Calu3 (cell line): ENCODE measurements at places on chromosomes 5 and 9.

- DNase-seq, result no peak
Observed at GRCh38 chr5:172659570-172659908, 18.5 kb downstream of the NEURL1B start.

DNA sequence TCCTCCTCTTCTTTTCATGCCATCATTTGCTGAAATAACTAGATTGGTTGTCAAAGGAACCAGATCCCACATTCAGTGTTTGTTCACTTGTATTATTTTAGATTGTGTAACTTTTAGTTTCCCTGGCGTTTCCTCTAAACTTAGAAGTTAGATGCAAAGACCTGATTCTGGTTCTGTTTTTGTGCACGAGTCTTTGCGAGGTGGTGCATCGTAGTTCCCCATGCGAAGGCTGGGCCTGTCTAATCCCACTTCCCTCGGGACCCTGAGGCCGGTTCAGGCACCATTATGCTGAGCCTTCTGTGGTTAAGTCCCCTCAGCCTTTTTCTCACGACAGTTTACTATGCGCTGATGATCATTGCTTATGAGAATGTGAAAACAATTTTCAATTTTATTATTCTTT lies 219.1 kb upstream of the OTULINL start:
- DNase-seq, result no peak

GRCh38 chr5:74123929-74124328 lies 497.9 kb downstream of the ARHGEF28 start:
- DNase-seq, result no peak

DNA sequence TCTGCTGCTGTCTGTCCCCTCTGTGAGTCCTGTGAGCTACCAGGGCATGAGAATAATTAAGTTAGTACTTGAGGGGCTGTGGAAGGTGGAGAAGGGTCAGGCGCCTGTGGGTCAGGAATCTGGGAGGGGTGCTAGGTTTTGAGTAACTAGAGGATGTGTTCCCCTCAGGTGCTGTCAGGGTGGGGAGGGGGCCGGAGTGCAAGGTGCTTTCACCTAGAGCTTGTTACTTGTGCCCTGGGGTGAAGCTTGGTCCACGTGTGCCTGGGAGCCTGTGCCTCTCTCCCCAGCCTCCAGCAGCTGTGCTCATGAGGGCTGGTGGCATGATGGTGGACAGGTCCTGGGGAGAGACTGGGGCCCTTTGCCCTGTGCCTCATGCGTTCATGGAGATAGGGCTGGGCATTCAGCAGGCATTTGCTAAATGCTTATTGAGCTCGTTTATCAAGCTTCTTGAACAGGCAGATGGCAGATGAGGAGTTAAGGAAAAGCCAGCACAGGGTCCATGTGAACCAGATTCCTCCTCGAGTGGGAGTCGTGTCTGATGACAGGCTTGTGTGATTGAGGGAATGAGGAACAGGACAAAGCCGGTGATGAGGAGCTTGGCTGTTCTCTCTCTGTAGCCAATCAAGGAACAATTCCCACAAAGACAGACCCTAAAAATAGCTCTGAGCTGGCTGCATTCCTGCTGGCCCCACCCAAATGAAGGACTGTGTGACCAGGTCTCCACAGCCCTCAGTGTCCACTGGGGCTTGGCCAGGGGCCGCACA lies 40.9 kb downstream of the CACNA1B start:
- DNase-seq, result peak; percentile 2

- no peak for DNase-seq
Observed at GRCh38 chr5:85345818-85346217, 961.1 kb upstream of the EDIL3 start.

GRCh38 chr9:31700252-31701045 lies 684.0 kb upstream of the ACO1 start:
- no peak for DNase-seq

- DNase-seq, result no peak
Observed at GRCh38 chr5:176878906-176879662, 20.1 kb downstream of the HK3 start.

- no peak for DNase-seq
Observed at GRCh38 chr5:159120446-159120845, 20.7 kb upstream of the EBF1 start.

GRCh38 chr9:112945620-112946208 lies 55.0 kb upstream of the SLC46A2 start:
- DNase-seq, result no peak

- DNase-seq, result no peak
Observed at GRCh38 chr9:14960881-14961280, 50.7 kb upstream of the FREM1 start.

GRCh38 chr5:63878788-63879187 lies 83.5 kb downstream of the HTR1A start:
- no peak for DNase-seq

- DNase-seq, result no peak
Observed at GRCh38 chr9:114591291-114591787, 3.8 kb downstream of the ATP6V1G1 start.

- DNase-seq, result no peak
Observed at GRCh38 chr5:128673000-128673399, 135.0 kb upstream of the FBN2 start.

DNA sequence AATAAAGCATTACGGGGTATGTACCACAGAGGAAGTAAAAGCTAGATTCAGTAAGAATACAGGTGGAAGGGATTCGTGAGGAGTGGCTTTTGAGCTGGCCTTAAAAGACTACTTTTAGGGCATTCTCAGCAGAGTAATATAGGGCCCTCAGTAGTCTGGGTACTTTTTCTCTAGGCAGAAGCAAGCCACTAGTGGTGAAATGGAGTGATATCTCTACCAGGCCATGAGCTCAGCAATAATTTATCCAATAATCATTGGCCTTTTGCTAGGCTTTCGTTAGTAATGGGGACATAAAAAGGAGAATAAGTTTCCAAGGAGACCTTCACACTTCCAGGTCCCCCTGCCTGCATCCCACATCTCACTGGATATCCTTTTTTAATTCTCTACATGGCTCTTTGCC lies 1.7 kb downstream of the POLR3G start:
- no peak for DNase-seq

DNA sequence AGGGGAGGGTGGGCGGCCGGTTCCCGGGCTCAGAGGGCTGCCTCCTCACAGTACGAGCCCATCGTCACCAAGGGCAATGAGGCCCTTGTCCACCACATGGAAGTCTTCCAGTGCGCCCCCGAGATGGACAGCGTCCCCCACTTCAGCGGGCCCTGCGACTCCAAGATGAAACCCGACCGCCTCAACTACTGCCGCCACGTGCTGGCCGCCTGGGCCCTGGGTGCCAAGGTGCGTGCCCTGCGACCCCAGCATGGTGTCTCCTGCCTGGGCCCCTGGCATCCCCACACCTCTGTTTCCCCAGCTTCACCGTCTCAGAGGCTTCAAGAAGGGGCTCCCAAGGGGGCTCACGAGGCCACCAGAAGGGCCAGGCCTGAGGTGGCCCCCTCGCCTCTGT lies 7.2 kb downstream of the DBH start:
- no peak for DNase-seq

GRCh38 chr5:125882061-125882460 lies 541.1 kb upstream of the GRAMD2B start:
- DNase-seq, result no peak

DNA sequence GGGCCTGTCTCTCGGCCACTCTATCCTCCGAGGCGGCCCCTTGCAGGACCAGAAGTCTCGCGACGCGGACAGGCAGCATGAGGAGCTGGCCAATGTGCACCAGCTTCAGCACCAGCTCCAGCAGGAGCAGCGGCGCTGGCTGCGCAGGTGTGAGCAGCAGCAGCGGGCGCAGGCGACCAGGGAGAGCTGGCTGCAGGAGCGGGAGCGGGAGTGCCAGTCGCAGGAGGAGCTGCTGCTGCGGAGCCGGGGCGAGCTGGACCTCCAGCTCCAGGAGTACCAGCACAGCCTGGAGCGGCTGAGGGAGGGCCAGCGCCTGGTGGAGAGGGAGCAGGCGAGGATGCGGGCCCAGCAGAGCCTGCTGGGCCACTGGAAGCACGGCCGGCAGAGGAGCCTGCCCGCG lies 283.5 kb downstream of the ARHGEF28 start:
- DNase-seq, result no peak

DNA sequence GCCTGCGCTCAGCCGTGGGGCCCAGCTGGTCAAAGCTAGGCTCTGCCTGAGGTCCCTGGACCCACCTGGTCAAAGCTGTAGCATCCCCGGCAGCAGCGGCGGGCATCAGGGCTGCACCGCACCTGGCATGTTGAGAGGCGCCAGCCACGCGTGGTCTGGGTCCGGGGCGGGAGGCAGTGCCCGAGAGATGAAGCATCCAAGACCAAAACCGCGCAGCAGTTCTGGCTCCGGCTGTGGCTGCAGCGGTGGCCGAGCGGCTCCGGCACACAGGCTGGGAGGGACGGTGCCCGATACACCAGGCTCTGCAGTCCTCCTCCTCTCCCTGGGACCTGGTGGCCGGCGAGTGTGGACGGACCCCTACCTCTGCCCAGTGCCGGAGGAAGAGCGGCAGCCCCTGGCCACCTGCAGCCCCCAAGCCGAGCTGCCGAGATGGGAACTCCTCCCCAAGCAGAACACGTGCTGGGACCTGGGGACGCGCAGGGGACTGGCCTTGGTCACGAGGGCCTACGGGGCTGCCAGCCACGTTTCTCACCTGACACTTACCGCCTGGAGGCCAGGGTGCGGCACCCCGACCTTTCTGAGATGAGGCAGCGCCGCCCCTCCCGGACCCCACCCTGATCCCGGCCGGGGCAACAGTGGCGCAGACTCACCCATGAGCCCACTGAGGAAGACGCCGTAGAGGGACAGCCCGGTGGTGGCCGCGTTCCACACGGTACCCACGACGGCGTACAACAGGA lies 33.0 kb downstream of the SLC9A3 start:
- no peak for DNase-seq

GRCh38 chr9:7293091-7293490 lies 506.5 kb downstream of the DMAC1 start:
- no peak for DNase-seq

- no peak for DNase-seq
Observed at GRCh38 chr5:147276497-147276896, 41.7 kb downstream of the STK32A start.

- DNase-seq, result no peak
Observed at GRCh38 chr5:91126888-91127287, 256.2 kb downstream of the ARRDC3 start.

- DNase-seq, result no peak
Observed at GRCh38 chr9:78666818-78667414, 370.0 kb downstream of the PSAT1 start.

DNA sequence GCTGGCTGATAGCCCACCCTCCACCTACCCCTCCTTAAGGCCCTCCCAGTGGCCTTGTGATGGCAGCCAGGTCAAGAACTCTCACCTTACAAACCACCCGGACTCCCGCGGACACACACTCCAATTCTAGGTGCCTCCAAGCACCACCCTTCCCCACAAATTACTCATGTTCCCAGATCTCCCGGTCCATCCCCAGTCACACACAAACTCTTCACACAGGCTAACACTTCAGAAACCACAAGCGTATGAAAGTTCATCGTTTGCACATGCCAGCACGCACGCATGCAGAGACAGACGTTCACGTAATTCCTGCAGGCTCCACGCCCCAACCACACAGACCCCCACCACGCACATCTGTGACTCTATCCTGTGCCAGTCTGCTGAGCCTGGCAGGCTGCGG lies 18.0 kb downstream of the NR5A1 start:
- DNase-seq, result no peak

- DNase-seq, result no peak
Observed at GRCh38 chr9:127557466-127557869, 54.6 kb upstream of the STXBP1 start.

- DNase-seq, result peak; percentile 21
Observed at GRCh38 chr5:127254729-127255284, 35.8 kb upstream of the MEGF10 start.

DNA sequence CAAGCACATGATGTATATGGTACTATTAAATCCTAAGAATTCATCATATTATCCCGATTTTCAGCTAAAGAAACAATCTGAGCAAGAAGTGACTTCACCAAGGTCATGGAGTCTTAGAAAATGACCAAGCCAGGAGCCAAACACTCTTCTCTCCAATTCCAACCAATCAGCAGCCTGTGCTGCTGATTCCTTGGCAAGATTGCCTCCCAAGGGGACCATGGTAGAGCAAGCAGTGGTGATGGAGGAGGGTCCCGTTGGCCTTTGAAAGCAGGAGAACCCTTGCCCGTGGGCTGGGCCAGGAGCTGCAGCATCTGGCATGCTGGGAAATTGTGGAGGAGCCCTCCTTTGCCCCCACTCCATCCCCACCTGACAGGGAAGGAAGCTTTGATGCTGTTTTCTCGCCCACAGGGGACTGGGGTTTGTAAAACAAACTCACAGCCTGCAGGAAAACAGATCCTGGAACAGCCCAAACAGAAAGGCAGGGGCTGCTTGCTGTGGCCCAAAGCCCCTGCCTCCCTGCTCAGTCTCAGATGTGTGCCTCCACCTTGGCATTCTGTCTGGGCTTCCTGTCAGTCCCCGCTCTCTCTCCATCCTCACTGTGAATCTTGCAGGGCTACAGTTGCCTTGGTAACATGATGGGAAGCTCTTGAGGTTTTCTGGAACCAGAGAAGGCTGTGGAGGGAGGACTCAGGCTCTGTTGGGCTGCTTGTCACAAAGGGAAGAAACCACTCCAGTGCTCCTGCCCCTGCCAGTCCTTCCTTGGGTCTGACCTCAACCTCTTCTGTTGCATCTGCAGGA lies 70.8 kb upstream of the HSPA9 start:
- no peak for DNase-seq

GRCh38 chr5:112372543-112372942 lies 46.5 kb downstream of the EPB41L4A start:
- DNase-seq, result no peak

DNA sequence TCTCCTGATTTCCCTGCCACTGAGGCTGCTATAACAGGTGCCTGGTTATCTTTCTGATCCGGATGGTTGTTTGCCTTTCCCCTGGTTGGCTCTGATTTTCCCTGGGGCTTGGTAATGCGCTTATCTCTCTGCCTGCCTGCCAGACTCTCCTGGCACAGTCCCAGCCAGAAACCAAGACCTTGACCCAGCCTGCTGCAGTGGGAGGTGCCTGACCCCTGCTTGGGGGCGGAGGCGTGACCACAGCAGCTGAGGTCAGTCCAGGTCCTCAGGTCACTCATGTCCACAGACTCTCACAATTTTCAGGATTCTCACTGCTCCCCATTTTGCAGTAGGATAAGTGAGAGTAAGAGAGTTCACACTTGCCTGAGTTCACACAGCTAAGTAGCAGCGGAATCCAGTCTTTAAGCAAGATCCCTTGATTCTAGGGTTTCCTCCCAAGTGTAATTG lies 24.4 kb upstream of the SYNPO start:
- DNase-seq, result peak; percentile 71
